ENCODE measurements at places on chromosomes 7 and 10. TPM values are rescaled to one million over a fixed set of nuclear protein-coding genes. Genes with fewer than 3 reads are reported as not detected.

- DNase-seq: no peak
Measured at GRCh38 chr10:63114031-63114814, 18.9 kb upstream of the NRBF2 start.

DNA sequence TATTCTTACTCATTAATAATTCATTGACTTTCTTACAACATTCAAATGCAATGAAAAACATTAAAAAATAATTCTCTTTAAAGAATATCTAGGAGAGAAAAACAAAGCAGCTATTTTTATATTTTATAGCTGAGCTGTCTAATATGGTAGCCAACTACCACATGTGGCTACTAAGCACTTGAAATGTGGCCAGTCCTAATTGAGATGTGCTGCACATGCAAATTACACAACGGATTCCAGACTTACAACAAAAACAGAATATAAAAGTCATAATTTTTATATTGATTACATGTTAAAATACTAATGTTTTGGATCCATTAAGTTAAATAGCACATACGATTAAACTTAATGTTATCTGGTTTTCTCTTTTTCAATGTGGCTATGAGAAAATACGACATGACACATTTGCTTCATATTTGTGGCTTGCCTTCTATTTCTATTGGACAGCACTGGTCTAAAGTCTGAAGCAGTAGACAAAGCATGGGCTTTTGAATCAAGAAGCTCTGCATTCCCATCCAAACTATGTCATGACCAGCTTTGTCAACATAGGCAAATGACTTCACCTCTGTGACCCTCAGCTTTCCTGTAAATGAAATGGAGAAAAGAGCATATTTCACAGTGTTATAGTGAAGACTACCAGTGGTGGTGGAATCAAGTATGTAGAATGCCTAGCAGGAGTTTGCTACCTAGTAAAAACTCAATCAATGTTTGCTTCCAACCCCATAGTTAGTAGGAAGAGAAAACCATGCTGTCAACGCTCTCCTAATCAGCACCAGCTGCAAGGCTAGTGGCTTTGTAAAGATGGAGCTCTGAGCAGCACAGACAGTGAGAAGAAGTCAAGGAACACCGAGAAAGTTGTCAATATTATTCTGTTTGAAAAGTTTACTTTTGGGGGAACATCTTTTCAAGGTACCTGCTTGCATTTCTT, 37.1 kb upstream of the GDF10 start:
- no peak for DNase-seq

- no peak for DNase-seq
Measured at GRCh38 chr10:119981826-119982225, 89.3 kb downstream of the SEC23IP start.

- peak; percentile 40 for DNase-seq
Measured at GRCh38 chr7:130721486-130722277, 12.3 kb downstream of the KLF14 start.

DNA sequence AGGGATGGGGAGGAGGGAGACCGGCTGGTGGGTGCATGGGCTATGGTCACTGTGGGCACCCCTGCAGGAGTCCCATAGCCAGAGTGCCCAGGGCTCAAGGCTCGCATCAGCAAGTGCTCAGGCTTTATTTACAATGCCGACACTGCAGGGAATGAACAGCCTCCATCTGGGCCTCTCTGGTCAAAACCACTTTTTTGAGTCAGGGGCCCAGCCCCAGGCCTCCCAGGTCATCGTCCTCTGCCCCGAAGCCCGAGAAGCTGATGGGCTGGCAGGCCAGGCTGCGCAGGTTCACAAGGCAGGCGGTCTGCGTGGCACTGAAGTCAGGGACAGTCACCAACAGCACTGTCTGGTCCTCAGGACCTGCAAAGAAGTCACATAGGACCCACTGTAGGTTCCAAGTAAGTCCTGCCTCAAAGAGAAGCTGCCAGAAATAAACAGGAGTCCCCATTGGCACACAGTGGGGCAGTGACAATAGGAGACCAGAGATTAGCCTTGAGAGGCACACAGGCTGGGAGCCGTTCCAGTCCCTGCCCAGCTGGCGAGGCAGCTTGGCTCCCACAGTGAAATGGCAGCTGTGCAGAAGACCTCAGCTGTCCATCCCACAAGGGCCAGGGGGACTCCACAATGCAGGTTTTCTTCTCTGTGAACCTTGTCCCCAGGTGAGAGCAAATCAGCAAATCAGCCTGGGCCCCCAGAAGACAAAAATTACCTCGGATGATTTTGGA, 8.6 kb downstream of the POLD2 start:
- no peak for DNase-seq

LBX1 gene
- total RNA-seq: not detected

DNA sequence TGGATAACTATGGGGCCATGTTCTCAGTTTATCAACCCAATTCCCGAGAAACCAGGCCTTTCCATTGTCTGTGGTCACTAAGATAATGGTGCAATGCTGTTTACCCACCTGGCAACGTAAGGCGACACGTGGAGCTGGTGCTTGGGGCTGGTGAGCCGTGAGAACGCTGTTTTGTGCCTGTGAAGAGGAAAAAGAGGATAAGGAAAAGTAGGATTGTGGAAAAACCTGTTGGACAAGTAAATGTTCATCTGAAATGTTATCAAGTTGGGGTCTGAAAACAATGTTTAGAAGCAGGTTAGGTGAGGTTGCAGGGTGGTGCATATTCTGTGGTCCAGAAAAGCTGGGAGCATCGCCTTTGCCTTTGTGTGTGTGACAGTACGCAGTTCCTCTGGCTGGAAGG, 88.5 kb downstream of the PPP1R17 start:
- DNase-seq: no peak

- DNase-seq: no peak
Measured at GRCh38 chr10:49106451-49106850, 8.9 kb downstream of the VSTM4 start.

DLX5 gene
- total RNA-seq: not detected

DNA sequence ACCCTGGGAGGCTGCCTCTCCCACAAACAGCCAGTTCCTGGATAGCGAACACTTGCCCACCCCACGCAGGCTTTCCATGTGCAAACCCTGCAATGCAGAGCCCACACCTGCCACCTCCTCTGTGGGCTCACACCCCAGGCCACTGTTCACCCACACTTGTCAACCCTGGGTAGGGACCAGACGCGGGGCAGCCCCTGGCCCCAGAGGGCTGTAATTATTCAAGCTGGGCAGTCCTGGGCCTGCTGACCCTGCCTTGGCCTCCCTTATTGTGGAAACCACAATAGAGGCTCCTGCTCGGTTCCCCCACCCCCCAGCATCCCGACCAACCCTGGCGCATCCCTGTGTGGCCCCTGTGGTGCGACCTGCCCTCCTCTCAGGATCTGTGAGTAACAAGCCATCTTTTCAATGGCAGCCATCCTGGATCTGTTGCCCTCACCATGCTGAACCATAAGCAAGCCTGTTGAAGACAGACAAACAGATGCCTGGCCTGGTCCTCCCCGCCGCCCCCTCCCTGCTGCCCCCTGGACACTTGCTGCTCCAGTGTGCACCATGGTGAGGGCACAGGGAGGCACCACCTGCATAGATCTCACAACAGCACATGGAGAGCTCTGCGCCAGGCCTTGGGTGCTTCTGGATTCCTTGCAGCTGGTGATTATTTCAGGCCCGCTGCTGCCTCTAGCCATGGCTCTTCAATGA, 15.8 kb upstream of the UBE3C start:
- peak; percentile 75 for DNase-seq

RAB19 gene
- 3.8 TPM for total RNA-seq

ACSM6 gene
- total RNA-seq: not detected

DNA sequence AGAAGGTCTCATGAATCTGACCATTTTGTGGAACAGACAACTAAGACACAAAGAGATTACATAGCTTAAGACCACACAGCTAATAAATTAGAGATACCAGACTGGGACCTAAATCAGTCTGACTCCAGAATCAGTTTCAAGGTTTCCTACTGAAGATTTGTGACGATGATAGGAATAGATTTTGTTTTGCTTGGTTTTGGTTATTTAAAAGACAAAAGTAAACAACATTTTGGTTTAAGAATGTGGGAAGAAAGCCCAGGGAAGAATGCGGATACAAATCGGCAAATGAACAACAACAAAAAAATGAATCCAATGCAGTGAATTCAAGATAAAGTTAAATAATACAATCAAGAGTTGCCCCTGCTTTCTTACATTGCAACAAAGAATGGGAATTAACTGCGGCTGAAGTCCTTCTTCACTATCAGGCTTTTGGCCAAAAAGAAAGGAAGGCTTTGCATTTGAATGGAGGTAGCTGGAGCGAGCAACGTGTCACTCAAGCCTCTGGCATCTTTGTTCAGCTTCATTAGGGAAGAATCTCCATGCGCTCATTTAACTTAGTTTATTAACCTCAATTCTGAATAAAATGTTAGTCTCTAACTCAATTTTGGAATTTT, 210.8 kb downstream of the ADAM12 start:
- peak; percentile 57 for DNase-seq

All from H7 (cell line).